ENCODE measurements at places on chromosomes 7 and 10.
A peak's percentile ranks its signal among the peaks of the same experiment; 100 is the strongest.

GRCh38 chr7:77982926-77983550 lies 184.5 kb downstream of the PHTF2 start:
- no peak for DNase-seq

DNA sequence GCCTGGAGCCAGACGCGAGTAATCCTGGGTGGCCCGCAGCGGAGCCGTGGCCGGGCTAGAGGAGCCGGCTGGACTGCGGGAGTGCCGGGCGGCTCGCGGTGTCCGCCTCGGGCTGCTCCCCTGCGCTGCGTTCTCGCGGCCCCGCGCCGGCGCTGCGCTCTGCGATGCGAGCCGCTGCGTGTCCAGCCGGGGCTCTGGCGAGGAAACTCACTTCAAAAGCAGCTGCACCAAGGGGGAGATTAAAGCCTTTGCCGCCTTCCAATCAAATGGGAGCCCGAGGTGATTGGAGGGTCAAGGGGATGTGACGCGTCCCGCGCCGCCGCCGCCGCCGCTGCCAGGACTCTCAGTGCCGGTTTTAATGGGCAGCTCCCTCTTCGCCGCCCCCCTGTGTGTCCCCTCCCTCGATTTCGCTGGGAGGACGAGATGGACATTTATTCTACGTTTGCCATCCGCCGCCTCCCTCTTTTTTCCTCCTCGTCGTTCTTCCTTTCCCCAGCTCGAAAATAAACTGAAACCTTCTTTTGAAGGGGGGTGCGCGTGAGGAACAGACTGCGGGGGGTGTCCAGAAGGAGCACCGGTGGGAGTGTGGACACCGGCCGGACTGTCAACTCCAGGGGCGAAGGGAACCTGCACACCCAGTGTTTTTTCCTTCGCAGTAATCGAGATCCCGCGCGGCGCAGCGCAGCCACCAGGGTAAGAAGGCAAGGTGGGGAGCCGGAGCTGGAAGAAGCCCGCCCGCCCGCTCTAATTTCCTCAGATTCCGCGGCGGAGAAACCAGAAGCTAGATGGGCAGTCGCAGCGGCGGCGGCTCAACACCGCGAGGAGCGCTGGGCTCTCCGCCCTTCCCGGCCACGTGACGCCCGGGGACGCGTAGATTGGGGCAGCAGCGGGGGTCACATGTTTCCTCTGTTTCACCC lies at the start of gene ZNF503:
TSS of gene ZNF503 (minus strand) at position 196 of the 917 bp plus-strand sequence. CDS start 345 bp downstream, outside the sequence.
- peak; percentile 54 for DNase-seq

DNA sequence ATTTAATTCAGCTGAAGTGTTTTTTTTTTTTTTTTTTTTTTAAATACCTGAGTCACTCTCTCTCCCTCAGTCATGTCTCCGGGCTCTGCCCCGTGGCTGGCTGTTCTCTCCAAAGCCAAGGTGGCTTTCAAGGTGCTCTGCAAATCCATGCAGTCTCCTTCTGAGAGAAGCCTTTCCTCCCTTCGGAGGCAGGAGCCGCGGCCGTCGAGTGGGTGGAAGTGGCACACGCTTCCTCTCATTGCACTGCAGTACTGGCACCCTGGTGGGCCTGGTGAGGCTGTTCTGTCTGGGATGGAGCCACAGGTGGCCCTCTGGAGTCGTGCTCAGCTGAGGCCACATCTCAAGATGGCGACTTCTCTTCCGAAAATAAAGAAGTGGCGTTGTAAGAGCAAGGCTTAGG lies 221.8 kb downstream of the GLRX3 start:
- no peak for DNase-seq

GRCh38 chr7:131032786-131033185 lies 294.9 kb upstream of the MKLN1 start:
- DNase-seq, result no peak

DNA sequence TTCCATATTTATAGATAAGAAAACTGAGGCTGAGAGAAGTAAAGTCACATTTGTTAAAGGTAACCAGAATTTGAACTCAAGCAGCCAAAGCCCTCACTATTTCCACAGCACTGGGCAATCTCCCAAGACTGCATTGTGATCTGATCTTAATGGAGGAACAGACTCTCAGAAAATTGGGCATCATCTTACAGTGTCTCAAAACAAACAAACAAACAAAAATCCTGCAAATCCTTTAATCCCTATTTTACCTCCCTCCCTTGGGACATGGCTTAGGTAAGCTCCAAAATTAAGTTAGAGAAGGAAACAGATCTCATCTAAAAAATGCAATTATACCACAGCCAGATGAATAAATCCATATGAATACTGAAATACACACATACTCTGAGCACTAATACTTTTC lies 57.5 kb downstream of the FHIP2A start:
- DNase-seq, result no peak

GRCh38 chr10:127447197-127447596 lies 101.9 kb upstream of the NPS start:
- no peak for DNase-seq

- no peak for DNase-seq
Measured at GRCh38 chr10:109689785-109690184, 233.5 kb downstream of the XPNPEP1 start.

- DNase-seq, result no peak
Measured at GRCh38 chr10:127375461-127375860, 173.6 kb upstream of the NPS start.

DNA sequence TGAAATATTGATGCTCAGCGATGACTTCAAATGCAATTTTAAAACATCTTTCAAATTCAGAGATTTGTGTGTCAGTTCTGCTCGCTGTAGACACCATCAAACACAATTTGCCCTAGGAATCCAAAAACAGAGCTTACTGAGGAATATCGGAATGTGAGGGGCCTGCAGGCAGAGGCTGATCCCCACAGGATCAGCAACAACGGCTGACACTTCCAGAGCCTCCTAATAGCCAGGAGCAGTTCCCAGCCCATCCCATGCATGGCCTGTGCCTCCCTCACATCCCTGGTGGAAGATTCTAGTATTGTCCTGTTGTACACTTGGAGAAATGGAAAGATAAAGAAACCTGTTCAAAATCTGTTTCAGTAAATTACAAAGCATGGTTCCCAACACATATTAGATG lies 129.7 kb upstream of the VWC2 start:
- DNase-seq, result no peak

DNA sequence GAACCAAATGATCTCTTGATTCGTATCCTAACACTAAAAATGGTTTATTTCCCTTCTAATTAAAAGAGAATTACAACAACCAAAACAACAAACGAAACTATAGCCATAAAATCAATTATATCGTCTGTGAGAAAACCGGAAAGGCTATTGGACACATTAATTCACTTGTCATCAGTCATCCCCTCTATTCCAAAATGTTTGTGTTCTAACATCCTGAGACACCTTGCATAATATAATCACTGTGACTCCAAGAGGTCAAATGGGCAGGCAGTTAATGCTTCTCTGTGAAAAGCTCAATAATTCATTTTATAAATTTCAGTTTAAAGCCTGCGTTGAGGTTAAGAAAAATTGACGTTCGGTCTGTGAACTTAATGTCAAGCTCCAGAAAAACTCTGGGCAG lies 463 bp upstream of the LRRTM3 start:
- DNase-seq, result no peak

GRCh38 chr10:69862882-69863530 lies 61.3 kb downstream of the COL13A1 start:
- DNase-seq, result no peak

DNA sequence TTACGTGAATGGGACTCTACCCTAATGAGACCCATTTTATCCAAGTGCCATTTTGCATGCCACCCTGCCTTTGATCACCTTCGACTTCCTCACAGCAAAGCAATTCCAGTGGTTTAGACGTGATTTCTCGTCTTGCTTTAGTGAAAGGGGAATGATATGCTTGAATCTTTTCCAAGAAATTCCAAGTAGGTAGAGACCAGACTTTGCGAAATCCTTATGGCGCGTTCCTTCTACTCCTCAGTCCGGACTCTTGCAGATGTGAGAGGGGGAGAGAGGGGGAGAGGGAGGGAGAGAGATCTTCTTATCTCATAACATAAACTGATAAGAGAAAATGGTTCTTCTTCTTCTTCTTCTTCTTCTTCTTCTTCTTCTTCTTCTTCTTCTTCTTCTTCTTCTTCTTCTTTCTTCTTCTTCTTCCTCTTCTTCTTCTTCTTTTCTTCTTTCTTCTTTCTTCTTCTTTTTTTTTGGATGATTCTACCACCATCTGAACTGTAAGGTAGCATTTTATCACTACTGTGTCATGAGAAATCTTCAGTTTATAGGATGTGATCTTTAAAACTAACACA lies 883 bp downstream of the SPAG6 start:
- DNase-seq, result no peak

DNA sequence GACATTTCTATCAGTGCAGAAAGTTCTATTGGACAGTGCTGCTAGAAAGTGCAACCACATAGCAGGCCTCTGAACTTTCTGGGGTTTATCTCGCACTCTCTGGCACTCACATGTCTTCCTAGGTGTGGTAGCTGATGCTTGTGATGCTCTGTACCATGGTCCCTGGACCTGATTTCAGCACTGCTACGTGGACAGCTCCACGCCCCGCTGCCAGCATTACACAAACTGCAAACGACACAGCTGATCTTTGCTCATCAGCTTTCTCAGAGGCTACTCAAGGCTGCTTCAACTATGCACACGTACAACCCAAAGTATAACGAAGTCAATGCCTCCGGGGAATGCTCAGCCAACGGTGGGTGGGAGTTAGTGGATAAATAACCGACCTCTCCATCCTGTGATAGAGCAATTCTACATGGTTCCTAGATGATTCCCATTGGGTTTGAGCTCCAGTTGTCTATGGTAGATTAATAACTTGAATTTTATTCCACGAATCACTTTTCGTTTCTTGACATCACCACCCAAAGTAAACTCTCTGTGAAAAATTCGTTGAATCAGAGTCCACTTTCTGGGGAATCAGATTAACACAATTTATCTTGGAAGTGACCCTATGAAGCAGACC lies 302.5 kb downstream of the ACTR3B start:
- DNase-seq, result no peak

GRCh38 chr10:109403551-109403950 lies 519.8 kb downstream of the XPNPEP1 start:
- DNase-seq, result no peak

All from glomerular endothelial cell (primary cell).